Stimulated activated CD4-positive, alpha-beta T cell treated with anti-CD3 and anti-CD28 coated beads, Interleukin-12 subunit alpha, Interleukin-12 subunit beta, amount 100 ng/mL, for 24 hours (primary cell): ENCODE measurements at places on chromosomes 2 and 18.

- DNase-seq: no peak
Observed at GRCh38 chr2:175167076-175167791, 769 bp downstream of the ATF2 start.

DNA sequence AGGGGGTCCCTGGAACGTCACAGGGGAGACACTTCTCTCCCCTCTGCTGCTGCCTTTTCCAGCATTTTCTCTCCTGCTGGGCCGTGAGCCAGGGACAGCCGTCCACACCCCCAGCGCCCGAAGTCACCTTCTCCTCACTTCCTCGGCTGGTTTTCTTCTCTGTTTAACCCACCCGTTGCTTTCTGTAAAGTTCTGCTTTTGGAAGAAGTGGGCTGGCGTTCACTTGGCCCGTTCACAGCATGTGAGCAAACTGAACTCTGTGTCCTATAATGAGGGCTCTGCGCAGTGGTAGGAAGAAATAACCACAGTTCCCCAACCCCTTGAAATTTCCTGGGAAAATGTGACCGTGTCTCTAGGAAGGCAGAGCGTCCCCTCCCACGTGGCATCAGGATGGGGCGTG is 187.0 kb upstream of the HDAC4 start:
- DNase-seq: no peak

DNA sequence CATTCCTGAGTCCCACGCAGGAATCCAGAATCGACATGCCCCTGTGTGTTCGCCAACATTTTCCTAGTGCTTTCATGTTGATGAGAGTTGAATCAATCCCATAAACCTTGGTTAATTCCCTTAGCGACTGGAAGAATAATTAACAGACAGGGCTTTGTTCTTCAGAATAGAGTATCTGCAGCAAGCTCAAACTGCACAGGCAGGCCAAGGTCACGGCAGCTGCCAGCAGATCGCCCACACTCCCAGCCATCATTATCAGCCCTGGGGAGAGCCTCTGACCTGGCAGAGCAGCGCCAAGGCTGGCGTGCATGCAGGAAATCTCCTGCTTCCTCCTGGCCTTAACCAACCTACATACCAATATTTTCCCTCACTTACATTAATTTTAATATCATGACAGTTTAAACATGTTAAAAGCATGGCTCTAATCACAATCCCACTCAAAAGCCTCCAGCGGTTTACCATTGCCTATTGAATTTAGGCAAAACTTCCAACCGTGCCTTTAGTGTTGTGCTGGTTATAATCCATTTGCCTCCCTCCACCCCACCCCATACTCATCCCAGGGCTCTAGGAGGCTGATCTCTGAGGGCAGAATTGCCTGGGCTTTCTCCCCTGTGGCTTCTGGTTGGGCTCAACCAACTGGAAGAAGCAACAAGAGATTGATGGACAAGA is 46.8 kb upstream of the NCK2 start:
- no peak for DNase-seq

DNA sequence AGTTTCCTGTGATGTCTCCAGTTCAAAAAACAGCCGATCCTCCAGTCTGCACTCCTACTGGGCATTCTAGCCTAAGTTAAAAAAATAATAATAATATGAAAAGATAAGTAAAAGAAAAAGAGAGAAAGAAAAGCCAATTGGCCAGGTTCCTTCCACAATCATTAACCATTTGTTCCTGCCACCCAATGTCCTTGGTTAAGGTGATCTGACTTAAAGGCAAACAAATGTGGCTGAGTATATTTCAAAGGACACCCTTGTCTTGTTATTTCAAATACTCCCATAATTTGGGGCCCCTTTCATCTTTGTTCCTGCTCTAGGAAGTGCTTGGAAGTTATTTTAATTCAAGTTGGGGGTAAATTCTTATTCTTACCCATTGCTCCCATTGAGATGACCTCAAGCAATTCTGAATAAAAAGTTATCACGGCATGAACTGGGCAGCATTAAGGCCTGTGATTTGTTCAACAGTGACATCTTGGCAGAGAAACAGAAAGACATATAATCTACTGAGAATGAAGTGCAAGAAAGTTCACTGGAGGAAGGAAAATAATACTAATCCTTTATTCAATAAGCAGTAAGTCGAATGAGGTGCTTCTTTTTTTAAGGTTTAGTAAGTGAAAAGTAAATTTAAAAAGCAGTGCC is 1054.5 kb upstream of the FANCL start:
- no peak for DNase-seq

DNA sequence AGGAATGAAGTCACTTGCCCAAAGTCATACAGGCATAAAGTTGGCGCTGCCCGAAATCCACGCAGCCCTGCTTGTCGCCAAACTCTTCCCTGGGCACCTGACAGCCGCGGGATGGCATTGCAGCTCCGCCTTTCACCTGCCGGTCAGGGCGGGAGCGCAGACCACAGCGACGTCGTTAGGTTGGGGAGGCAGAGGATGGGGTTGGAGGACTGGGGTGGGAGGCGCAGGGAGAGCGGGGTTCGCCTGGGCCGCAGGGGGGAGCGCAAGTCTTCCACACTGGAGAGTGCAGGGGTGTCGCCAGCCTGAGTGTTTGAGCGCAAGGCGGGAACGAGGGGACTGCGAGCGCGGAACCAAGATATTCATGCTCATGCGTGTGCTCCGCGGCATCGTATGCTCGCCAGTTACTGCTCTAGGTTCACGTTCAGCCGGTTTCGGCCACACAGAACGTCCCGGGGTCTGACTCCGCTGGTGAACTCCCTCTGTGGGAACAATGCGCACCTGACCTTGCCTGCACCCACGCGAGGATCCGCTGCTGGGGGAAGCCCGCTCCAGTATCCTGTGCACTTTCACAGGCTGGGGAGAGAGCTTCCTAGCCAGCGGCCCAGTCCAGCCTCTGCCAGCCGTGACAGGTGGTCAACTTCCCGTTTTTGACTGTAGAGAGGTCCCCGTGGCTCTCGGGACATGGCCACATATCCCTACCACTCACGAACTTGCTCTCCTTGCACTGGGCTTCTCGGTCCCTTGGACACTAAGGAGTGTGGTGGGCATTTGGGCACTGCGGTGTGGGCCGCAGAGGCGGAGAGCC is 767 bp upstream of the NPPC start:
- peak; percentile 35 for DNase-seq

GRCh38 chr2:230068016-230068650 is 591 bp downstream of the SLC16A14 start:
- DNase-seq: peak; percentile 26

DNA sequence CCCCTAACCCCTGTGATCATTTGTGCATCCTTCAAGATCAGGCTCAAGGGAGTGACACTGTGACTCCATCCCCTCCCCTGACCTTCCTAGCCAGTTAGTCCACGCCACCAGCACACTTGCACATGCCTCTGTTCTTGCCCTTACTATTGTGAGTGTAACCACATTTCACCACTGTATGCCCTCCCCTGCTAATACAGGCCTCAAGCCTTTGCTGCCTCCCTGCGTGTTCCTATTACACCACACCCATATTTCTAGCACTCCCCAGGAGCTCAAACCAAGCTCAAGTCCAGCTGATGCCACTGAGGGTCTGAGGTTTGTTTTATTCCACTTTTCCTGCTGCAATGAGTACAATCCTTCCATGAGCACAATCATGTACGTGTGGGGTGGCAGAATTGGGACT is 288.9 kb upstream of the FBXO11 start:
- no peak for DNase-seq

GRCh38 chr18:69259282-69259681 is 141.4 kb upstream of the DOK6 start:
- DNase-seq: no peak

GRCh38 chr2:72204156-72204785 is 56.6 kb upstream of the CYP26B1 start:
- no peak for DNase-seq

- DNase-seq: no peak
Observed at GRCh38 chr18:6174983-6175745, 239.5 kb downstream of the L3MBTL4 start.

DNA sequence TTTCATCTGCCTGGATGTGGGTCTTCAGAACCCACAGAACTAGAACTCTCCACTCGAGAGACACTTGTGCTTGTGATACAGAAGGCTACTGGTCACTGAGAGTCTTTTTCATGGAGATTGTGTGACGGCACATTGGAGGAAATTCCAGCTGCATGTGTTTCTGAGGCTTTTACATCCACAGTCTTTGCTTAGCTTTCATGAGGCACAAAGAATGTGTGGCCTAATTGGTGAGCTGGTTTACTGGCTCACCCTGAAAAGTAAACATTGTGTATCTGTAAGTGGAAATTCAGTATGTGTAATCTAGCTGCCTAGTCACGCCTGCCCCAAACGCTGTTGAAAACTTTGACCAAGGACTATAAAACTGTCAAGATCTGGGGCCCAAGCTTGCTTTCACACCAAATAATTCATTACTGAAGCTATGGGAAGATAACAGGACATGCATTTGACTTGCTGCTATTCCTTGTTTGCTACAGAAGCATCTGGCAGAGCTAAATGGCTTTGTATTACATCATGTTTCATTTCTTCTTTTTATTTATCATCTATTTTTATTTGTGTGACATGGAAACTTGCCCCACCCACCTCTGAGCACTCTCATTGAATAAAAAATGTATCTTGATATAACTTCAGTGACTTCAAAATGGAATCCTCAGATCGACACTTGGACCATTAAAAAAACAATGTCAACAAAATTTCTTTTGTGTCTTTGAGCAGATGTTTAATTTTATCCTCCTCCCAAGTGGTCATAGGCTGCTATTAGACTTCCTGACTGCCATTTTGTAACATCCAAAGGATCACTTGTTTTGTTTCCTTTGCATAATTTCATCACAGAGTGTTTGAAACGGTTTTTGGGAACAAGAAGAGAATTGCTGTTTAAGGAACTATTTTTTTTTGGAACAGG is 80.2 kb downstream of the EFEMP1 start:
- DNase-seq: no peak

DNA sequence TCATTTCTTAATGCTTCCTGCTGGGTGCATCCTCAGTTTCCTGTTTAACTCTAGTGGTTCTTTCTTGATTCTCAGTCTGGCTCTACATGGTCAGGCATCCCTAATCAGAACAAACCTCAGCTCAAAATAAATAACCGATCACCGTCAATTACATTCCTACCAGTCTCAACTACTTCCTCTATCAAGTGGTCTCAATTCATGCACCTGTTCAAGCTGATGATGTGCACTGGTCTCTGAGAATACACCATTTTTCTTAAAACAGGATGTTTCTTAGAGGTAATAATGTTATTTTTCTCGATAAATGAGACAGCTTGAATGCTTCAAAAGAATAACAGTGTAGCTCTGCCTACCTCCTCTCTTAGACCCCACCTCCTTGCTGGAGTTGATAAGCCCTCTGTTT is 420.9 kb downstream of the SOCS6 start:
- DNase-seq: no peak

DNA sequence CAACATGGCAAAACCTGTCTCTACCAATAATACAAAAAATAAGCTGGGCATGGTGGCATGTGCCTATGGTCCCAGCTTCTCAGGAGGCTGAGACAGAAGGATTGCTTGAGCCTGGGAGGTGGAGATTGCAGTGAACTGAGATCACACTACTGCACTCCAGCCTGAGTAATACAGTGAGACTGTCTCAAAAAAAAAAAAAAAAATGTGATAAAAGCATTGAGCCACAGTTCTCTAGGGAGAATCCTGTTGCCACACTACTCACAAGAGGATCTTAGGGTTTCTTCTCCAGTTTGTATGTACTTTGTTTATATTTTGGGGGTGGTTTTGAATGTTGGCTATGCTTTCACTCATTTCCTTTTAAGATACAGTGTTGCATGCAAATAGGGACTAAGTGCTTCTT is 62.0 kb downstream of the TMEM185B start:
- DNase-seq: no peak

GRCh38 chr2:170190172-170190571 is 12.2 kb downstream of the MYO3B start:
- DNase-seq: no peak

- no peak for DNase-seq
Observed at GRCh38 chr2:239763433-239764097, 261.6 kb downstream of the NDUFA10 start.

DNA sequence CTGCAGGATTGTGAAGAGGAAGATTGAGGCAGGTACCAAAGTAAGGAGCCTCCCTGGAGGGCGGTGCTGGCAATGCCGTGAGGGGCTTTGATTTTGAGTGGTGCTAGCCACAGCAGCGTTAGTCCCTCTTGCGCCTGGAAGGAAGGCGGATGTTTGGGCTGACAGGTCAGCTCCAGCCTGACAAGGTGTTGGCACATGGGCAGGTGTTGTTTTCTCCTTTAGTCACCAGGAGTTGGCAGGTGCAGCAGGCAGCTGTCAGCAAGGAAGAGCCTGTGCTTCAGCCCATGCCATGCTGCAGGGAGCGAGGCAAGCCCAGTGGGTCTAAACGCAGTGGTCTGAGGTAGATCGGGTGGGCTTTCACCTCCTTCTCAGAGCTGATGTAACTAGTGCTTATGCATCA is 8.5 kb downstream of the SEC11C start:
- no peak for DNase-seq

DNA sequence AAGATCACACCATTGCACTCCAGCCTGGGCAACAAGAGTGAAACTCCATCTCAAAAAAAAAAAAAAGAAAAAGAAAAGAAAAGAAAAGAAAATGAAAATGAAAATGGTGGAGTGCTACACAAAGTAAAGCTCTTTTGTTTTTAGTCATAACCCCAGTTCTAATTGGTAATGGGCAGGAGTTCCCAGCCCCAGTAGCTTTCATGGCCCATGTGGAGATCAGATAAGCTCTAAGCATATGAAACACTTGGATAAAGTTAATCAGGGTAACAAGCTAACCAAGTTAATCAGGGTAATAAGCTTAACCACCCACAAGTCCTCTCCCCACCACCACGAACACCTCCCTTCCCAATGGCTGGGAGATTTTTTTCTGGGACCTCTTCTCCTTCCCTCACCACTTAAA is 240.8 kb downstream of the BCL11A start:
- DNase-seq: no peak

- no peak for DNase-seq
Observed at GRCh38 chr18:35609236-35609635, 27.7 kb downstream of the GALNT1 start.

GRCh38 chr18:39259736-39260135 is 1694.1 kb upstream of the CELF4 start:
- no peak for DNase-seq

- no peak for DNase-seq
Observed at GRCh38 chr2:37560863-37561614, 110.4 kb downstream of the CDC42EP3 start.

GRCh38 chr2:58677748-58678147 is 436.6 kb upstream of the FANCL start:
- no peak for DNase-seq

GRCh38 chr2:97723156-97724072 is 10.0 kb downstream of the ZAP70 start:
- DNase-seq: no peak

- no peak for DNase-seq
Observed at GRCh38 chr2:23824777-23825212, 102.1 kb downstream of the ATAD2B start.

DNA sequence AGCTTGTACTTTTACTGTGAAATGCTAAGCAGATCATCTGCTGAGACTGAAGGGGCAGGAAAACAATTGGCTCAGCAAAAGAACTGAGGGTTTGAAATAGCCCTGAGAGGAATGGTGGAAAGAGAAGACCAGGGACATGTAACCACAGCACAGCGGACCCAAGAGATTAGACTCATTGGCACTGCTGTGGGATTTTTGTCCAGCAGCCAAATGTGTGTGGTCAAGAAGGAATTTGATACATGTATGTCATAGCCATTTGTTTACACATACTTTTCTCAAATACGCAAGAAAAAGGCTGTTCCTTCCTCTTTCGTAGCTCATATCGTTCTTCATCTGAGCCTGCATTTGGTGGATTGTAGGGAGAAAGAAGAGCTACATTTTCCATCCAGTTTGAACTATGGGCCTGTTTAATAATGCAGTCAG is 73.8 kb downstream of the TRABD2A start:
- no peak for DNase-seq

GRCh38 chr2:134320930-134321329 is 67.1 kb downstream of the MGAT5 start:
- DNase-seq: no peak
